Natural killer cell (primary cell): ENCODE measurements at places on chromosomes 1 and 21. TPM values are rescaled to one million over a fixed set of nuclear protein-coding genes. Genes with fewer than 3 reads are reported as not detected.

The DCST2 gene
- total RNA-seq = 0.92 TPM

The RPE65 gene
- total RNA-seq = not detected

The RGS8 gene
- not detected for total RNA-seq

The ASAP3 gene
- total RNA-seq = 0.59 TPM

The RIMS3 gene
- 0.56 TPM for total RNA-seq

The FAM151A gene
- total RNA-seq = not detected

The ADGRB2 gene
- 12.8 TPM for total RNA-seq

The RNU1-1 gene
- total RNA-seq = 3,038 TPM

The SH2D5 gene
- total RNA-seq = not detected

The CHIA gene
- total RNA-seq = not detected

The PRDM16 gene
- total RNA-seq = not detected

DNA sequence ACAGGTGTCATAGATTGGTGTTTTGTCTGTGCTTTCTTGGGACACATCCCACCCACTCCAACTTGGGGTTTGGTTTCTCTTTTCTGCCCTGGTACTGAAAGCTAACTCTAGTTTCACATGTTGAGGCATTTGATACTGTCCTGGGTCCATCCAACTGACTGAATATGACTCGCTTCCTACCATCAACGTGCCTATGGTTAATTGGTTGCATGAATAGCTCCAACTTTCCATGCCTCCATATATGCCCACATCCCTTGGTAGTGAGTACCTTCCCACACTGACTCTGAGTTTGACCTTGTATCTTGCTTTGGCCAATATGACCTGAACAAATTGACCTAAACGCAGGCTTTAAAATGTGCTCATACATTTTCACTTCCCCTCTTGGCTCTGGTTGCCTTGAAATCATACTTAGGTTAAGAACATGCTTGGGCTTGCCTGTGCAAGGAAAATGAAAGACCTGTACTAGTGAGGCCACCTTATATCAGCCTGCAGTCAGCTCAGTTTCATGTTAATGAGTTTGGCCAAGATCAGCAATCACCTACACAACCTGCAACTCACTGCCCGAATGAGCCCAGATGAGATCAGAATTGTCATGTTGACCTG lies 81.0 kb upstream of the KCNK2 start:
- H3K4me3 ChIP-seq = no peak overlapping the region
- H3K27ac ChIP-seq = no peak overlapping the region
- no peaks in the 10 kb centered on the region for H3K4me1 ChIP-seq
- H3K36me3 ChIP-seq = no peaks in the 10 kb centered on the region

DNA sequence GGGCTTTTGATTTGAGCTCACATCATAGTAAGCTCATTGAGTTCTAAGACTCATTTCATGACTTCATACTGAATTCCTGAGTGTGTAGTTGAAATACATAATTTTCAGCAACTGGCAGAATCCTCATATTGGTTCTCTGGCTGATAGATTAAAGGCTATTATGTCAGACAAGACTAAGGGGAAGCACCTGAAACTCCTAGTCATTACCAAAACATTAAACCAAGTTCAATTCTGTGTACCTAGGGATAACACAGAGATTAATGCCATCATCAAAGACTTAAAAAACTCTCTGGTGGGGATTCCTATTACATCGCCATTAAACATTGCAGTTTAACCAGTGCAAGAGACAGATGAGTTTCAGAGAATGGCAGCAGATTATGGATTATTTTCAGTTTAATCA lies 339.1 kb downstream of the PTPRC start:
- H3K4me1 ChIP-seq = no peaks in the 10 kb centered on the region
- no peak for DNase-seq
- H3K27me3 ChIP-seq = no peaks in the 10 kb centered on the region
- H3K27ac ChIP-seq = no peak overlapping the region

DNA sequence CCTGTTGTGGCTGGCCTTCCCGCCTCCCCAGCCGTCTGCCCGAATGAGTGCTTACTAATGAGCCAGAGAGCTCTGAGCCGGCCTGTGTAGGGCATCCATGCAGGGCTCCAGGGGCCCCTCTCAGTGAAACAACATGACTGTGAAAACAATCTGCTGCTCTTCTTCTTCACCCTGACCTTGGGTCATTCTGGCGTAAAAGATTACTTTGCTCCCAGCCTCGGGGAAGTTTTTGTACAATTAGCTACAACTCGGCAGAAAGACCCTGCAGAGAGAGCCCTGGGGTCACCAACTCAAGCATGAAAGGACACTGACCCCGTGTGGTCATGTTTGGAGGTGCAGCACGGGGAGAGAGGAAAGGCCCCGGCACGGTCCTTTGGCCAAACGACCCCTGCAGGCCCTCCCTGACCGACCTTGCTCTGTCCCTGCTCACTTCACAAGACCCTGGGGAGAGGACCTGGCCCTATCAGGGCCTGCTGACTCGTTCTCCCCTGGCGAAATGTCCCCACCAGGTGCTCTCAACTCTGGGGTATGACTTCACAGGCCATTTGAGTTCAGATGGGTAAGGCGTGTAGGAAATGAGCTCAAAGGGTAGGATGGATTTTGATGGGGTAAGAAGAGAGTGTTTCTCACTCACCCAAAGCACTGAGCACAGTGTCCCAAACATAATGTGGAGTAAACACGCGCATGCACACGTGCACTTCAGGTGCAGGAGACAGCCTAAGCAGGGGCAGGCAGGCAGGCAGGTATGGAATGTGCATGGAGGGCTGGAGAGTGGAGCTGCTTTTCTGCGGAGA lies 22.9 kb upstream of the FAM20B start:
- no peak overlapping the region for H3K4me3 ChIP-seq
- peak; percentile 78 for DNase-seq
- no peaks in the 10 kb centered on the region for H3K27me3 ChIP-seq
- H3K4me1 ChIP-seq = peaks cover 27% of the 10 kb centered on the region

GRCh38 chr1:89987159-89987819 lies 7.6 kb upstream of the ZNF326 start:
- H3K27ac ChIP-seq = no peak overlapping the region
- H3K36me3 ChIP-seq = no peaks in the 10 kb centered on the region

DNA sequence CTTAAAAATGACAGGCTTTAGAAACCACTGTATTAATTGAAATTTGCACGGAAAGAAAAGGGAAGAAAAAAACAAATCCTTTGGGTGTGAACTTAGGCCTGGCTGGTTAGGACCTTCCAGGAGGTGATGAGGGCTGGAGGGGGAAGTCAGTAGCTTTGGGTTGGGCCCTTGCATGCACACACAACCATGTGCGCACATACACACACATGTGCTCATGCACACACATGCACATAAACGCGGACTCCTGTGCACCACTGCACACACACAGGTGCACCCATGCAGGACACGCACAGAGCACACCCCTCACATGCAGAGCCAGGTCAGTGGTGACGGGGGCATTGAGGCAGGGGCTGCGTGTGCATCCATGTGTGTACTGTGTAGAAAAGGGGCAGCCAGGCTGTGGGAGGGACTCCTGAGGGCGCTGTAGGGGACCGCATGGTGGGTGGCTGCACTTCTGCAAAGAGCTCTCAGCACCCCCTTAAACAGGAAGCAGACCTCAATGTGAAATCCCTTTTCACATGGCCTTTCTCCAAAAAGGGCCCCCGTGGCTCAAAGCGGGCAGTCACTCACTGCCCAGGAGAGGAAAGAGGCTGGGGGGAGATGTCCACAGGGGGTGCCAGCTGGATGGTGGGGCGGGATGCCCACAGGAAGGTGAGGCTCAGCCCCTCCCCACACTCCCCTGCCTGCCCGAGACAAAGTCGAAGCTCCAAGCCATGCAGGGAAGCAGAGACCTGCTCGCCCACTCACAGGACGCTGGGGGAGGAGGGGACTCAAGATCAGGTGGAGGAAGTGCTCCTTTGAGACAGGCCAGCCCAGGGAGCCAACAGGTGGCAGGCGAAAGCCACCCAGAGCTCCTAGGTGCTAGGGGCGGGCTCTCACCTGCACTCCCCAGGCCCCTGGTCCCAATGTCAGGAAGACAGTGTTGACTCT lies 95.2 kb downstream of the ITPKB start:
- peaks cover 43% of the 10 kb centered on the region for H3K4me1 ChIP-seq
- H3K27ac ChIP-seq = peak overlapping the region; percentile 52
- no peak overlapping the region for H3K4me3 ChIP-seq
- H3K27me3 ChIP-seq = no peaks in the 10 kb centered on the region
- peaks cover 82% of the 10 kb centered on the region for H3K36me3 ChIP-seq

GRCh38 chr1:115092175-115092574 lies 2.9 kb upstream of the TSPAN2 start:
- peaks cover 25% of the 10 kb centered on the region for H3K4me1 ChIP-seq
- no peak overlapping the region for H3K4me3 ChIP-seq
- no peak for DNase-seq
- no peaks in the 10 kb centered on the region for H3K27me3 ChIP-seq

DNA sequence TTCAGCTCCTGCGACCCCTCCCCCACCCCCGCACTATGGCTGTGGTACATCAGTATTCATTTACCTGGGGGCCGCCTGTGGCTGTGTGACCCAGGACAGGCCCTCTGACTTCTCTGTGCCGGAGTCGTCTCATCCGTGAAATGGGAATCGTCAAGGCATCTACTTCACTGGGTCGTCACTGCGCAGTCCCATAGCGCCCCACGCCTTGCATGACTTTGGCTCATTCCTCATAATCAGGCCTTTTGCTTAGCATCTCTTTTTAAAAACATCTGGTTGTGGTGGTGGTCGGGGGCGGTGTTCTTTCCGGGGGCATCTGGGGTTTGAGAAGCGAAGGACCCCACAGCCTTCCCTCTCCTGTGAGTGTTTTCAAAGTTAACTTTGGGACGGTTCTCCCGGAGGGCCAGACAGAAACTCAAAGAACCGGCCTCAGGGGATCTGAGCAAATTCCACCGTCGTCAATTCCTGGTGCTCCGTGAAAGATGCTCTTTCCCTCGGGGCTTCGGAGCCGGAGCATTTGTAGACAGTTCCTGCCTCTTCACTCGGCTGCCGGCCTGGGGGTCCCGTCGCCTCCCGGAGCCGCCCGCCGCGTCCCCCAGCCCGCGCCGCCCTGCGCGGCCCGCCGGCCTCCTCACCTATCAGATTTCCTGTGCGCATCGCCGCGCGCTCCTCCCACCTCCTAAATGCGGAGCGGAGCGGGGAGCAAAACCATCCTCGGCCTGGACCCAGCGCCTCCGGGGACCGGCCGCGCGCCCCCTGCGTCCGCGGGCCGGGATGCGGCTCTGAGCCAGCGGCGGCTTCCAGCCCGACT lies at the start of gene B3GALT5:
Gene B3GALT5 (plus strand): TSS at position 708 of the 808 bp plus-strand sequence. CDS start 47,620 bp downstream, outside the sequence.
- H3K4me1 ChIP-seq = no peaks in the 10 kb centered on the region
- peaks cover 6% of the 10 kb centered on the region for H3K27me3 ChIP-seq
- H3K4me3 ChIP-seq = no peak within 1 kb of the TSS
- DNase-seq = no peak
- H3K36me3 ChIP-seq = no peaks in the 10 kb centered on the region

GRCh38 chr1:228318823-228319241 lies 87.8 kb downstream of the TRIM11 start:
- H3K36me3 ChIP-seq = peaks cover 2% of the 10 kb centered on the region
- no peak overlapping the region for H3K27ac ChIP-seq
- no peaks in the 10 kb centered on the region for H3K4me1 ChIP-seq
- DNase-seq = no peak

GRCh38 chr1:207002724-207003146 lies 29.8 kb downstream of the C1orf116 start:
- no peaks in the 10 kb centered on the region for H3K4me1 ChIP-seq
- H3K4me3 ChIP-seq = no peak overlapping the region
- no peak overlapping the region for H3K27ac ChIP-seq
- H3K36me3 ChIP-seq = no peaks in the 10 kb centered on the region
- no peaks in the 10 kb centered on the region for H3K27me3 ChIP-seq

- no peaks in the 10 kb centered on the region for H3K27me3 ChIP-seq
- H3K27ac ChIP-seq = no peak overlapping the region
- H3K4me1 ChIP-seq = no peaks in the 10 kb centered on the region
- no peak overlapping the region for H3K4me3 ChIP-seq
- no peaks in the 10 kb centered on the region for H3K36me3 ChIP-seq
- no peak for DNase-seq
Observed at GRCh38 chr21:25133939-25134338, 473.3 kb downstream of the MRPL39 start.

GRCh38 chr1:151472856-151473731 lies 13.8 kb upstream of the POGZ start:
- H3K36me3 ChIP-seq = no peaks in the 10 kb centered on the region
- H3K27me3 ChIP-seq = no peaks in the 10 kb centered on the region
- peak; percentile 55 for DNase-seq

GRCh38 chr1:114468710-114469468 lies 42.1 kb downstream of the TRIM33 start:
- H3K4me1 ChIP-seq = peaks cover 21% of the 10 kb centered on the region
- H3K4me3 ChIP-seq = no peak overlapping the region
- no peaks in the 10 kb centered on the region for H3K27me3 ChIP-seq
- no peaks in the 10 kb centered on the region for H3K36me3 ChIP-seq

DNA sequence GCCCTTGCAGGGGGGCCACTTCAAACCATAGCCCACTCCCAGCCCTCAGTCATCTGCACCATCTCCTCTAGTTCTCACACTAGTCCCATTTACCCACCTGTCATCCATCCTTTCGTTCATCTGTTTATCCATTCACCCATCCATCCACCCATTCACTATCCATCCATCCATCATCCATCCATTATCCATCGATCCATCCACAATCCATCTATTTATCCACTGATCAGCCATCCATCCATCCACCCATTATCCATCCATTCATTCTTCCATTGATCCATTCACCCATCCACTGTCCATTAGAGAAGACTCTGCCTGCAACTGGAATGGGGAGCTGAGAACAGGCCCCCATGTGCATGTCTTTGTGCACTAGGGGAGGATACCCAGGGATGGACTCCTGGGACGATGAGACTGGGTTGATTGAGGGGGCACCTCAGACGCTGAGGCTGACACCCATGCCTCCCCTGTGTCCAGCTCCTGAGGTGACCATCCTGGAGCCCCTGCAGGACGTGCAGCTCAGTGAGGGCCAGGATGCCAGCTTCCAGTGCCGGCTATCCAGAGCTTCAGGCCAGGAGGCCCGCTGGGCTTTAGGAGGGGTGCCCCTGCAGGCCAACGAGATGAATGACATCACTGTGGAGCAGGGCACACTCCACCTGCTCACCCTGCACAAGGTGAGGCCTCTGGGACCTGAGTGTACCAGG lies 97.9 kb downstream of the TRIM11 start:
- peak; percentile 6 for DNase-seq
- H3K36me3 ChIP-seq = no peaks in the 10 kb centered on the region
- no peaks in the 10 kb centered on the region for H3K27me3 ChIP-seq
- H3K27ac ChIP-seq = no peak overlapping the region
- H3K4me3 ChIP-seq = no peak overlapping the region

DNA sequence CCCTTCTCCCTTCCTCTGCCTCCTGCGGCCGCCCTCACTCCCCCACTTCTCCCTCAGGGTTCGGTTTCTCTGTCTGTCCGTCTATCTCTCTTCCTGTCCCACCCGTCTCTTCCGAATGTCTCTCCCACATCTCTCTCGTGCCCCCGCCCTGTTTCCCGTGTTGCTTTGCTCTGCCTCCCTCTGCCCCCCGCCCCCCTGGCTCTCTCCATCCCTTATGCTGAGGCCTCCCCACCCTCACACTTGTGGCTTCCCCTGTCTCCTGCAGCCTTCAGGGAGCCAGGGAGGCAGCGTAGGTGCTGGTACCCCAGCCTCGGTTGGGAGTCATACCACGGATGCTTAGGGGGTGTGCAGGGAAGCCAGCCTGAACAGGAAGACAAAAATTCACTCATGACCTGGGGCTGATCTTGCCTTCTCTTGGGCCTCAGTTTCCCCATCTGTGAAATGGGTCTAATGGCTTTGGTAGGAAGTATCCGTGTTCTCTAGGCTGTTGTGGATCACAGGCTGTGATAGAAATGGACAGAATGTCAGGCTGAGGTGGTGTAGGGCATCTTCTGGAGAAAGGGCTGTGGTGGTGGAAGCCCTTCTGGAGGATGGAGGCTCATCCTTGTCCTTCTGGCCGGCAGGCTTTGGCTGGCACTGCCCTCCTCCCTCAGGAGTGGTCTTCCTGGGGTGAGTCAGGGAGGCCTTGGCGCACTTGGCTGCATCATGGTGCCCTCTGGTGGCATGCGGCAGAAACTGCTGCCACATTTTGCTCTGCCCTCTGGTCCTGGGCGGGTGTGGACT lies 55.5 kb downstream of the FOXO6 start:
- peak; percentile 65 for DNase-seq
- no peaks in the 10 kb centered on the region for H3K27me3 ChIP-seq
- no peaks in the 10 kb centered on the region for H3K4me1 ChIP-seq
- H3K36me3 ChIP-seq = no peaks in the 10 kb centered on the region
